ENCODE measurements at places on chromosomes 5 and 9.

DNA sequence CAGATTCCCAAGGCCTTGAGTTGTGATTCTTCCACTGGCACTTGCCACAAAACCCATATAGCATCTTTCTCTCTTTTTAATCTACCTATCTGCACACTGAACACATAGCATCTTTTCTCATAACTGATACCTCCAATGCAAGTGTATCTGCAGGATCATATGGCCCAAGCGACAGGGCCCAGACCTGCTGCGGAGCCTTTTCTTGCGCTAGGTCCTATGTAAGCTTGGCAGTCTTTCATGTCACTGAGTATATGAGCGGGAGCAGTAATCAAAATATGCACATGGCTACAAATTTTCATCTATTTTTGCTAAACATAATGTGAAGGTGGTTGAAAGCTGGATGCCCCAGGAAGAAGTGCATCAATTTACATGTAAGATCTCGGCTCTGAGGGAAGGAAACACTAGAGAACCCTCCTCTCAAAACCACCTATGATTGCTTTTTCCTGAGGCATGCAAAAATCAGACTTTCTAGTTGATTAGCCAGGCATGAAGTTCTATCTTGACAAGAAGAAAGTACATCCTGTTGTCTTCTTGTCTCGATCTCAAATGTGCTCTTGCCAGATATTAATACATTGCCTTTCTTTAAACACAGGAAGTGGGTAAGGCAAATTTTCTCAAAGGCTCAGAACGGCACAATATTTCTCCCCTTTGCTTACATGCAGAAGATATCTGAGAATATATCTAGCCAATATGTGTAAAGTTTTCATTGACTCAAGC, 26.9 kb upstream of the CEMIP2 start:
- no peak for DNase-seq

DNA sequence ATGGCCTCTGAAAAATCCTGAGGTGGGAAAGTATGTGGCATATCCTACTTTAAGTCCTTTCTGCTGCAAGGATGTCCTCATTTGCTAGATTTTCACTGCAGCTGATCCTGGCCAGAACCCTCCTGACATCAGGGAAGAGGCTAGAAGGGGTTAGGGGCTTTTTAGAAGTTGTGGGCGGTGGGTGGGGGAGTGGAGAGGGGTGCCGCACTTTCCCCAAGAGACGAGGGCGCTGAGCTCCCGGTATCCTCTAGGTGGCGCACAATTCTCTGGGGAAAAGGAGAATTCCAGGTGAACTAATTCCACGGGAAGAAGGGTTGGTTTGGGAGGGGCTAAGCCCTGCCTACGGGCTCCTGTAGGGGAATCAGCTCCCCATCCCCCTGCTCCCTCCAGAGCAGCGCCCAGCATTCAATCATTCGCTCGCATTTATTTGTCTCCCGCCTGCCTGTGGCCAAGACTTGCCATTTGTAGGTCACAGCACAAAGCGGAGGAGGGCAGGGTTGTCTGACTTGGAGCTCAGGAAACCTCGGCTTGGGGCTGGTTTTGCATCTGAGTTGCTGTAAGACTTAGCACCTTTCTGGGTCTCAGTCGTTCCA, 42.9 kb upstream of the HAND1 start:
- no peak for DNase-seq

DNA sequence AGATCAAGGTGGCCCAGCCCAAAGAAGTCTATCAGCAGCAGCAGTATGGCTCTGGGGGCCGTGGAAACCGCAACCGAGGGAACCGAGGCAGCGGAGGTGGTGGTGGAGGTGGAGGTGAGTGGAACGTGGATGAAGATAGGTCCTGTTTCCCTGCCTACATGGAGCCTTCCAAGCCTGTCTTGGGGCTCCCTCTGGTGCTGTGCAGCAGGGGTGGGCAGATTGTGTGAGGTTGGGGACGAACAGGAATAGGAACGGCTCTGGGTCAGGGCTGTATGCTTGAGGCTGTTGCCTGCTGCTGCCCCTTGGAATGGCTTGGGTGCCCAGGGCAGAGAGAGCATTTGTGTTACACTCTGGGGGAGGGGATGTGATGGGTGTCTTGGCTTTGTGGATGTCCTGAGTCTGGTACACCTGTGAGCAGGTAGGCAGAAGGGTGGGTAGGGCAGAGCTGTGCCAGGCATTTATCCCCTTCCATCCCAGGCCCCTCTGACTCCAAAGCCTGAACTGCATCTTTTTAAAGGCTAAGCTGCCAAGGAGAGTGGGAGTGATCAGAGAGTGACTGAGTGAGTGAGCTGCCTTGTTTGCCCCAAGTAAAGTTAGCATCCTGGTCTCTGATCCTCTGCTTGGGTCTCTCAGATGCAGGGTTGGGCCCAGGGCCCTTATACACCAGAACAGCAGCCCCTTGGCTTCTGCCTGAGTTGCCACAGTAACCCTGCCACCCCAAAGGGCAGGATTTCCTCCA, 5.2 kb downstream of the HNRNPAB start:
- no peak for DNase-seq

- peak; percentile 50 for DNase-seq
These were observed 30.0 kb downstream of the RAPGEF1 start for GRCh38 chr9:131709771-131710431.

- DNase-seq = no peak
These were observed 188.0 kb downstream of the ELAVL2 start for GRCh38 chr9:23638011-23638410.

DNA sequence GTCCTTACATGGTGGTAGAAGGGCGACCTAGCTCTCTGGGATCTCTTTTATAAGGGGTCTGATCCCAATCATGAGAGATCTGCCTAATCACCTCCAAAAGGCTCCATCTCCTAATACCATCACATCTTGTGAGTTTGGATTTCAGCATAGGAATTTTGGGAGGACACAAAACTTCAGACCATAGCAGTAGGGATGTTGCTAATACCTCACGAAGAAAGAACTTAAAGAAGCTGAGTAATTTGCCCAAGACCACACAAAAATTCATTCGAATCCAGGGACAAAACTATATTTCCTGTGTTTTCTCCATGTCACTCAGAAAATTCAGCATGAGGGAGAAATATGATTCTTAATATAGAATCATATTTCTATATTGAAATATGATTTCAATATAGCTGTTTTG, 32.7 kb downstream of the MTAP start:
- no peak for DNase-seq

- peak; percentile 12 for DNase-seq
These were observed 64.0 kb downstream of the RNF130 start for GRCh38 chr5:180007582-180007981.

GRCh38 chr9:106179191-106179590, 484.9 kb downstream of the TMEM38B start:
- DNase-seq = no peak

DNA sequence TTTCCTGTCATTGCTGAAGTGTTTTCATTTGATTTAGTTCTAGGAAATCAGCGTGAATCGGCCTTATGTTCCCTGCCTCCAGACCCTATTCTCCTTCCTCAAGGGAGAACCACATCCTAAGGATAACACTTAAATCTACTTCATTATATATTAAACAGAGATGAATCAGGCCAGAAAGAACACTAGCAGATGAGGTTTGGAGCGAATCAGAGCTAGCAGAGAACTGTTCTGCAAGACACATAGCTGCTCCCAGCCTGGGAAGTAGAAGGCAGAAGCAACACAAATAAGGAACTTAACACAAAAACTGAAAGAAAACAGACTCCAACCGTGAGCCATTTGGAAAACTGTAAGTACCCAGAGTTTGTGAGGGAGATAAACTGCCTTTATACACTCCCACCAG, 718.2 kb downstream of the SEMA5A start:
- DNase-seq = peak; percentile 77

GRCh38 chr9:126499005-126499910, 114.5 kb upstream of the LMX1B start:
- DNase-seq = peak; percentile 55

GRCh38 chr9:112852741-112853504, 37.8 kb downstream of the SLC46A2 start:
- no peak for DNase-seq

GRCh38 chr5:67827541-67827940, 388.0 kb upstream of the PIK3R1 start:
- no peak for DNase-seq

- no peak for DNase-seq
These were observed 16.2 kb downstream of the TJP2 start for GRCh38 chr9:69190086-69190862.
